ENCODE measurements at places on chromosomes 12 and 14. TPM values are rescaled to one million over a fixed set of nuclear protein-coding genes. Genes with fewer than 3 reads are reported as not detected.

The MMP19 gene
- 0.31 TPM for total RNA-seq

The TMEM117 gene
- total RNA-seq, result 1.7 TPM

The TAS2R8 gene
- total RNA-seq, result not detected

The INHBE gene
- 0.69 TPM for total RNA-seq

The CD163 gene
- not detected for total RNA-seq

The ORAI1 gene
- total RNA-seq, result 43.2 TPM

The SYNDIG1L gene
- total RNA-seq, result not detected

All from activated CD4-positive, alpha-beta memory T cell treated with anti-CD3 and anti-CD28 coated beads for 36 hours (primary cell).